ENCODE measurements at places on chromosomes 2 and 18. TPM values are rescaled to one million over a fixed set of nuclear protein-coding genes. Genes with fewer than 3 reads are reported as not detected.

The SYT4 gene
- 36.4 TPM for total RNA-seq

The IL36A gene
- not detected for total RNA-seq

The HOXD9 gene
- 3.2 TPM for total RNA-seq

The SLC66A3 gene
- total RNA-seq, result 18.0 TPM

The GATA6 gene
- total RNA-seq, result 4.6 TPM

GRCh38 chr2:38269421-38269820, 107.7 kb downstream of the ATL2 start:
- no peak for DNase-seq

GRCh38 chr18:21660078-21660477, 44.5 kb downstream of the ABHD3 start:
- DNase-seq, result no peak

- DNase-seq, result no peak
These were observed 19.8 kb upstream of the MAP4K4 start for GRCh38 chr2:101677658-101678057.

- no peak for DNase-seq
These were observed 66.9 kb downstream of the BCL11A start for GRCh38 chr2:60486551-60486950.

DNA sequence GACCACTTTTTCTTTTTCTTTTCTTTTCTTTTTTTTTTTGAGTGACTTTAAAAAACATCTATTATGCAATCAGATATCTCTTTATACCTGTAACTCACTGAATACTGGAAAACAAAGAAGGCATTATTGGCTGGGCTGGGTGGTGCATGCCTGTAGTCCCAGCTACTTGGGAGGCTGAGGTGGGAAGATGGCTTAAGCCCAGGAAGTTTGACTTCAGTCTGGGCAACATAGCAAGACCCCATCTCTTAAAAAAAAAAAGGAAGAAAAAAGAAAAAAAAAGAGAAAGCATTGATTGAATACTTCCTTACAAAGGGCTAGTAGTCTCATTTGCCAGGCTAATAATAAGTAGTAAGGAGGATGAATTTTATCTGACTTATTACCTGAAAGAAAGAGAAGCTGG, 2.7 kb upstream of the MTCL1 start:
- DNase-seq, result no peak

- no peak for DNase-seq
These were observed 10.6 kb downstream of the DAW1 start for GRCh38 chr2:227881866-227882517.

DNA sequence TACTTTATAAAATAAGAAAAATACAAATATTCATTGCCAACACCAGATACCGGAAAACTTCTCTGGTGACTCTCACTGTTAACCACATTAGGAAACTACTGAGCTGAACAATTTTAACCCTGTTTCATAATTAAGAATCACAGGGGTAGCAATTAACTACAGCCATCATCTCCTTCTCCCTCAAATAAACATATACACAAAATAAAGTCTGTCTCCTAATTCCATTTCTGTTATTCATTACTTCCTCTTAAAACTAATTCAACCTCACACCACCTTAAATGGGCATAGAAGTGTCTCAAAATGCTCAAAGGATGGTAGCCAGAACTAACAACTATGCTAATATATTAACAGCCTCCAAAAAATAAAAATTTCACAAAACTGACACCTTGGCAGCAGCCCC, 60.7 kb downstream of the ACVR1 start:
- DNase-seq, result no peak

DNA sequence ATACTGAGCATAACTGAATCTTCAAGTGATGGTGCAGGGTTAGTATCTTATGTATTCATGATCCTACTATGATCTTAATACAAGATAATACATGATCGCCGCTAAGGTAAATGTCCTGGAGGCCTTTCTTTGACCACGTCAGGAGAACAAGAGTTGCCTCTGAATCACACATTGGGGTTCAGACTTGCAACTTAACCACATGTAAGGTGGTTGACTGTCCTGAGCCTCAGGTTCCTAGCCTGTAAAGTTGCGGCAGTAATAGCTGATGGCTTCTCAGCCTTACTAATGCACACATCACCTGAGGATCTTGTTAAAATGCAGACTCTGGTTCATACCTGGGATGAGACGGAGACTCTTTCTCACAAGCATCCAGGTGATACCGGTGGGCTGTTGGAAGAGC, 112.5 kb downstream of the MGAT5 start:
- DNase-seq, result no peak

GRCh38 chr18:75548353-75548905, 120.9 kb upstream of the SMIM21 start:
- peak; percentile 78 for DNase-seq

- DNase-seq, result no peak
These were observed 1170.3 kb upstream of the CHAC2 start for GRCh38 chr2:52597346-52597745.

GRCh38 chr2:224033601-224034000, 5.5 kb downstream of the SERPINE2 start:
- DNase-seq, result no peak

GRCh38 chr18:323253-323622, 55.4 kb upstream of the THOC1 start:
- no peak for DNase-seq

- DNase-seq, result no peak
These were observed 47.4 kb downstream of the PSMG2 start for GRCh38 chr18:12750076-12750714.

- no peak for DNase-seq
These were observed 58.1 kb downstream of the ARMC9 start for GRCh38 chr2:231256494-231256893.

DNA sequence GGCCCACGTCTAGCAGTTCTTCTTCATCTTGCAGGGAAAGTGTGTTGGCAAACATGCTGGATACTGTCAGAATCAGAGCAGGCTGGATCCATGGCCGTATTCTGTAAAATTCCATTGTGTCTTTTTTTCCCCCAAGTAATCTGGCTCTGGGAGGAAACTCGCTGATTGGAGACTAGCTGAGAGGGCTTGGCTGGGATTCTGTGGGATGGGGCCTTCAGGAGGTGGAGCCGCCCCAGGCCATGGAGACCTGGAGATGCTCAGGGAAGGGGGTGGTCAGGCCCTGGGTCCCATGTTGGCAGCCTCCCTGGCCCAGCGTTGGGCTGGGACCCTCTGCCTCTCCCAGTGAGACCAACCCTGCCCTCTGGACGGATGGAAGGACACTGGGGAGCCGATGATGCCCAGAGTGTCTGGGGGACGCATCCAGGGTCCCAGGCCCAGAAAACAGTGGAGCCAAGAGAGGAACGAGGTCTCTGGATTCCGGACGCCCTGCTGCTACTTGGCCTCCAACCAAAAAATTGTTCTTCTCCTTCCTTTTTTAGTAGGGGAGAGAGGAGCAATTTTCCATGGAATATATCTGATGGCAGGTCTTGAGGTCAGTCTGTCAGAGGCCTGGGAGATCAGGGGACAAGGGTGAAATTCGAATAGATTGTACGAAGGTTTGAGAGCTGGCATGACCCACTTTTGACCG, 114.5 kb downstream of the AGAP1 start:
- no peak for DNase-seq
